Jurkat, Clone E6-1 (cell line): ENCODE measurements at places on chromosomes 7 and 10.

GRCh38 chr10:94046098-94046497, 52.4 kb downstream of the PLCE1 start:
- DNase-seq, result no peak

DNA sequence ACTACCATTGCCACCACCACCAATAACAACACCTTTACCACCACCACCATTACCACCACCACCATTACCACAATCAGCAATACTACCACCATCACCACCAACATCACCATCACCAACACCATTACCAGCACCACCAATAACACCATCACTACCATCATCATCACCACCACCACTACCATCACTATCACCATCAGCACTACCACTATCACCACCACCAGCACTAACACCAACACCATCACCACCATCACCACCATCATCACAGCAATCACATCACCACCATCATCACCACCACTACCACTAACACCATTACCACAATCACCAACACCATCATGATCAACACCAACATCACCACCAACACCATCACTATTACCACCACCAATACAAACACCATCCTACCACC, 249.5 kb downstream of the GRID1 start:
- DNase-seq, result no peak

DNA sequence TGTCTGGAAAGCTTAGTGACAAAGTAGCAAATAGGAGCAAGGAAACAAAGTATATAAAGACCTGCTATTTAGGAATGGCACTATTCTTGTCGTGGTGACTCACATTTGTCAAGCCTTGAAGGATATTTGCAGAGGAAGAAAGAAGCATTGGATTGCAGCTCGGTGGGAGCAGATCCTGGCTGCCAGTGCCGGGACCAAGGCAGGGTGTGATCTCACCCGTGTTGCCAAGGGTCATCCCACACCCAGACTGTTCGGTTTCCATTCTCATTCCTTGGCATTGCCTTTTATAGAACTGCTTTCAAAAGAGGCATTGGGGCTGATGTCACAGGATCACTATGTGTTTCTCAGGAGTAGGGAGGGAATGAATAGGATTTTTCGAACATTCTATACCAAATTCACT, 176.2 kb downstream of the GALNT17 start:
- no peak for DNase-seq

DNA sequence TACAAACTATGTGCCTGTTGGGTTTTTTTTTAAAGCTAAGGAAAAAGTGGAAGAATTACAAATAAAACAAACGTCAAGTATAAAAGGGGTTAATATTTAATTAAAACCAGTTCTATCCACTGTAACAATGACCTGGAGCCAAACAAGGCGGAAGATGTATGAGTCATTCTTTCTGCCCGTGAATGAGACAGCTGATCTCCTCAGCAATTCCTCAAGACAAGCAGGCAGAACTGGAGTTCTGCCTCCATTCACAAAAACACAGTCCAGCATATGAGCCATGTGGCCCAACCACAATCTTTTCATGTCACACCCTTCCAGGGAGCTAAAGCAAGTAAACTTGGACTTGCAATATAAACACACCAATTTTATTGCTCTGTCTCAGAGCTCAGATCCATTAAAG, 8.4 kb downstream of the ETV1 start:
- DNase-seq, result no peak

DNA sequence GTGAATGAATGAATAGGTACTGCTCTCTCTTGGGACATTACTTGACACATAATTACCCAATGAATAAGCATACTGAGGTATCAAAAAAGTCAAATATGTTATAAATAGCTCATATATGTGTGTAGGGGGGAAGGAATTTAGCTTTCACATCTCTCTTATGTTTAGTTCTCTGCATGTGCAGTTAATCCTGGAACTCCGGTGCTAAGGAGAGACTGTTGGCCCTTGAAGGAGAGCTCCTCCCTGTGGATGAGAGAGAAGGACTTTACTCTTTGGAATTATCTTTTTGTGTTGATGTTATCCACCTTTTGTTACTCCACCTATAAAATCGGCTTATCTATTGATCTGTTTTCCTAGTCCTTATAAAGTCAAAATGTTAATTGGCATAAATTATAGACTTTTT, 1.2 kb downstream of the CFTR start:
- no peak for DNase-seq
